ENCODE measurements at places on chromosomes 16 and 17.

DNA sequence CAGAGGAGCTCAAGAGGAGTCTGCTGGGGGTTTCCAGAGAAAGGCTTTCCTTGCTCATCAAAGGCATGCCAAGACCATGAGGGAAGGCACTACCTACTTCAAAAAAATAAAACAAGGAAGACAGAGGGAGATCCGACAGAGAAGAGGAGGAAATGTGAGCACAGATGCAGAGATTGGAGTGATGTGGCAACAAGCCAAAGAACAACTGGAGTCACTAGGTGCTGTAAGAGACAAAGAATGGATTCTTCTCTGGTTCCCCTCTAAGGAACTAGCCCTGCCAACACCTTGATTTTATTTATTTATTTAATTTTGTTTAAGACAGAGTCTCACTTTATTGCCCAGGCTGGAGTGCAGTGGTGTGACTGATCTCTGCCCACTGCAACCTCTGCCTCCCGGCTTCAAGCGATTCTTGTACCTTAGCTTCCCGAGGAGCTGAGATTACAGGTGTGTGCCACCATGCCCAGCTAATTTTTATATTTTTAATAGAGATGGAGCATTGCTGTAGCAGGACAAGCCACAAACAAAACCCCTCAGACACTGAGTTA is 13.8 kb upstream of the ACSF2 start:
- no peak for DNase-seq

GRCh38 chr17:60231234-60231633 is 81.5 kb downstream of the CA4 start:
- DNase-seq, result no peak

- DNase-seq, result no peak
These were observed at the start of gene ALOXE3 for GRCh38 chr17:8117980-8118768. TSS of gene ALOXE3 (minus strand) at chr17:8118514. CDS start at chr17:8117990, 524 bp downstream.

DNA sequence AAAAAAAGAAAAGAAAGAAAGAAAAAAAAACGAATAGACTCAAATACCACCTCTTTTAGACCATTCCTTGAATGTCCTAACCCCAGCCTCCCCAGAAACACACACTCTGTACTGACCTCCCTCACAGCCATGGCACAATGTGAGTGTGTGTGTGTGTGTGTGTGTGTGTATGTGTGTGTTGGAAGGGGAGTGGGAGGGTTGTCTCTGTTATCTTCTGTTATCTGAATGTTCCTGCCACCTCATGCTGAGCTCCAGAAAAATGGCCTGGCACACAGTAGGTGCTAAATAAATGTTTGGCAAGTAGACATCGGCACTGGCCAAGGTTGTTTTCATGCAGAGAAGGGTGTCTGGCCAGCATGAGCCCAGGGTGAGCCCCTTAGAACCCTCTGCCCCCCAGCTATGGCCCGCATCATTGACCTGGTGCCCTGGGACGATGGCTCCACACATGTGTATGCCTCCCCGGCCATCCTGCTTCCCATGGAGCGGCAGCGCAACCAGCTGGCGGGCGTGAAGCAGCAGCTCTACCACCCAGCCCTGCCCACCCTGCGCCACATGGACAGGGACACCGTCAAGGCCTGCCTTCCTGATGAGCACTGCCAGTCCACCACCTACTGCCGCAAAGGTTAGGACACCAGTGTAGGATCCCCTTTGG is 6.6 kb upstream of the CNGB1 start:
- no peak for DNase-seq

- no peak for DNase-seq
These were observed 2266.5 kb downstream of the TP53TG3F start for GRCh38 chr16:35725949-35726348.

DNA sequence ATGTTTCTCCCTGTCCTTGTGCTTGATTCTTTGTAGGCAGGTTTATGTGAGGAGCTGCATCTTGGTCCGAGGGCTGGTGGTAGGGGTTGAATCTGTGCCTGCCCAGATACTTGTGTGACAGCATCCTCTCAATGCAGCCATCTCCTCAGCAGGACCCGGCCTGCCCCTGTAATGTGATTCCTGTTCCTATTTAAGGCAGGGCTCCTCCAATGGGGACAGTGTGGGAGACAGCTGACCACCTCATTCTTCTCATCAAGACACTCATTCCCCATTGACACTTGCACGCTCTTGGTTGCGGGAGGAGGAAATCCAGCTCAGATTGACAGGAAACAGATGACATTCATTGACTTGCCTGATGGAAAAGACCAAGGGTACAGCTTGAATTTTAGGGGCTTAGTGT is 384.5 kb downstream of the CPPED1 start:
- no peak for DNase-seq

DNA sequence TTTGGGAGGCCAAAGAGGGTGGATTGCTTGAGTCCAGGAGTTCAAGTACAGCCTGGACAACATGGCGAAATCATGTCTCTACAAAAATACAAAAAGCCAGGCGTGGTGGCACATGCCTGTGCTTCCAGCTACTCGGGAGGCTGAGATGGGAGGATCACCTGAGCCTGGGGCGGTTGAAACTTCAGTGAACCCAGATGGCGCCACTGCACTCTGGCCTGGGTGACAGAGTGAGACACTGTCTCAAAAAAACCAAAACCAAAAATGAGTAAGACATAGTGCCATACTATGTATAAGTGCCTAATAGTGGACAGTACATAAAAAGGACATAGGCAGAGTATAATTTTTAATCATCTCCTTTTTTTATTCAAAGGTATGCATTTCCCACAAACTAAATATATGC is 4.0 kb downstream of the CTC1 start:
- DNase-seq, result no peak

- no peak for DNase-seq
These were observed 24.8 kb downstream of the SEC14L1 start for GRCh38 chr17:77165577-77165976.

DNA sequence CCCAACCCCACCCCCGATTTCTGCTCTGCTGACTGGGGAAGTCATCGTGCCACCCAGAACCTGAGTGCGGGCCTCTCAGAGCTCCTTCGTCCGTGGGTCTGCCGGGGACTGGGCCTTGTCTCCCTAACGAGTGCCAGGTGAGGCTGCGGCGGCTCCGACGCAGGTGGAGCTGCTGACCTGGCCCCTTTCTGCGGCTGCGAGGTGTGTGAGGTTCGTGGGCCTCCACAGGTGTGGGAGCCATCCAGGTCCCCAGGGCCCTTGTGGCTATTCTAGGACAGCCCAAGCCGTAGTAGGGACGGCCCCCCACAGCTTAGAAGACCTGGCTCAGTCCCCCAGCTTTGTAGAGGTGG is 3.0 kb downstream of the UBE2I start:
- DNase-seq, result no peak

DNA sequence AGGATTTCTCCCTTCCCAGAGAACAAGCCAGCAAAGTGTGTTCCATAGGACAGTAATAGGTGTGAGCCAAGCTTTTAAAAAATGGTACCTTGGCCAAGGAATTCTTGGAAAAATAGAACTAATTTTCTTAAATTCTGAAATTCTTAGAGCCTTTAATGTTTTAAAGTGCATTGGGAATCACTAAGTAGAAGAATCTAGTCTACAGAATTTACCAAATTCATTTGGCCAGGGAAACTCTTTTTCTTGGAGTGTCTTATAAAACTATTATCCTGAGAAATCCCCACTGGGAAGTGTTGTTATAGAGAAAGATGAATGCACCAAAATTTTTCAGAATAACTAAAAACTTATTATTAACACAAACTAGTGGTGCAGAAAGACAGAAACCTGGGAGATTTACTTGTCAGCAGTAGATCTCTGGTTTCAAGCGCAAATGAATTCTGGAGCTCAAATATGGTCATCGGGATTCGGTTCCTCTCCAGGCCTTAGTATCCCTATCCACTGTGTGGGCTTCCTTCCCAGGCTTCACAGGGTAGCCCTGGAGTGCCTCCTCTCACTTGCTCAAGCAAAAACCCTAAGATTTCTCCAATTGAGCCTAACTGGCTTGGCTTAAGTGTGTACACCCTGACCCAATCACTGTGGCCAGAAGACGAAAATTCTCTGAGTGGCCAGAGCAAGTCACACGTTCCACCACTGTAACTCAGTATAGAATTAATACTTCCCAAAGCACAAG is 217.8 kb downstream of the CHD9NB start:
- DNase-seq, result no peak

DNA sequence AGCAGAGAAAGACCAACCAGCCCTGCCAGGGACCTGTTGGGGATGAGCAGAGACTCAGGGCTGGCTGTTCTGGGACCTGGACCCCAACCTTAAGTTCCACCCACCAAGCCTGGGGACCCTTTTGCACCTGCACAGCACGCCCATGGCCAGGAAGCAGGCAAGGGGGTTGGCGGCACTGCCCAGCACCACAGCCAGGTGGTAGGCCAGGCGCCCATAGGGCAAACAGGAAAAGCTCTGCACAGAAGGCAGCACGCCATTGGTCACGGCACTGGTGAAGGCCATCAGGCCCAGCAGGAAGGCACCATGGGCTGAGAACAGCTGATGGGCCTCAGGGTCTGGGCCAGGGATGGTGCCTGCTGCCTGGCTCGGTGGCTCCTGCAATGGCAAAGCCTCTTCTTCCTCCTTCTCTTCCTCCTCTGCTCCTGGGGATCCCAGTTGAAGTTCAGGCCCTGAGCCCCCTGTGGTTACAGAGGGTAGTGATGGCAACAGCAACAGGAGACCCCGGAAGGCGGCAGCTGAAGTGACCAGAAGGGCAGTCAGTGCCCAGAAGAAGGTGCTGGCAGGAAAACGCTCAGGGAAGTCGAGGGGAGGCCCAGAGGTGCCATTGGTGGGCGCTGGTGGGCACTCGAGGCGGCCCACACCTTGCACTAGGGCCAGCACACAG is 1.7 kb downstream of the SLC52A1 start:
- DNase-seq, result no peak

GRCh38 chr16:15653227-15653626 is 3.2 kb downstream of the NDE1 start:
- no peak for DNase-seq

GRCh38 chr17:42315402-42316156 is 27.3 kb downstream of the STAT5A start:
- peak; percentile 59 for DNase-seq

GRCh38 chr16:21260870-21261791 is 17.0 kb downstream of the CRYM start:
- DNase-seq, result no peak

GRCh38 chr17:10177131-10177912 is 21.1 kb downstream of the GAS7 start:
- DNase-seq, result no peak

DNA sequence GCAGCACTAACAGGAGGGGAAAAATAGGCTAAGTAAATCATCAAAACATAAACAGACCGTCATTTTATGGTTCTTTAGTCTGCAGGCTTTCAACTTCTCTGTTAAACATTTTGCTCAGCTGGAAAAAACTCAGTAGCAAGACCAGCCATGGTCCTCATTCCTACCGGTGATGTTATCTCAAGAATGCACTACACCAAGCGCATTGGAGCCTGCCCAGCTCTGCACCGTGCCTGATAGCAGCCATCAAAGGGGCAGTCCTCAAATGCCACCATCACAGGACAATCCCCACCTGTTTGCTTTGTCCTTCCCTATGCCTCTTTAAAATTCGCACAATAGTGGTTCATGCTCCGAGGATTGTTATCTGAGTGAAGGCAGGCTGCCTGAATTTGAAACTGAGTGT is 181.5 kb upstream of the MON1B start:
- DNase-seq, result no peak

DNA sequence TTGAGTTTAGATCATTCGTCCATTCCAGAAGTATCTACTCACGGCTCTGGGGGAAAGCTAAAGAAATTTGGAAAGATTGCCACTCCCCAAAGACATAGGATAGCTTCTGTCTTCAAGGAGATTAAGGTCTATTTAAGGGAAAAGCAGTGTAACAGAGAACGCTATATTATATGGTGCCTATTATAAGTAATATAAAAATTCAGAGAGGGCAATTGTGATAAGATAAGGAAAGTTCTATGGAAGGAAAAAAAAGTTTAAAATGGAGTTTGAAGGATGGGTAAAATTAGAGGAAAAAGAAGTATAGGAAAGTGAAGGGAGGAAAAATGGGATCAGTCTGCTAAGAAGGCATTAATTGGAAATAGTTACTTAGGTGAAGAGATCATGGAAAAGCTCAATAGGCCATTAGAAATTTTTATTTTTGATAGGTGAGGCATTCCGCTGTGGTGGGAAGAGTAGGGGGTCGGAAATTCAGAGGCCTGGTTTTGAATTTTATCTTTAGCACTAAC is 690 bp upstream of the CDC27 start:
- no peak for DNase-seq

GRCh38 chr17:73616873-73617404 is 27.3 kb downstream of the SDK2 start:
- no peak for DNase-seq

GRCh38 chr16:65523283-65523944 is 401.6 kb upstream of the CDH11 start:
- DNase-seq, result no peak

- DNase-seq, result no peak
These were observed 43.3 kb upstream of the CBFA2T3 start for GRCh38 chr16:89020068-89020924.

DNA sequence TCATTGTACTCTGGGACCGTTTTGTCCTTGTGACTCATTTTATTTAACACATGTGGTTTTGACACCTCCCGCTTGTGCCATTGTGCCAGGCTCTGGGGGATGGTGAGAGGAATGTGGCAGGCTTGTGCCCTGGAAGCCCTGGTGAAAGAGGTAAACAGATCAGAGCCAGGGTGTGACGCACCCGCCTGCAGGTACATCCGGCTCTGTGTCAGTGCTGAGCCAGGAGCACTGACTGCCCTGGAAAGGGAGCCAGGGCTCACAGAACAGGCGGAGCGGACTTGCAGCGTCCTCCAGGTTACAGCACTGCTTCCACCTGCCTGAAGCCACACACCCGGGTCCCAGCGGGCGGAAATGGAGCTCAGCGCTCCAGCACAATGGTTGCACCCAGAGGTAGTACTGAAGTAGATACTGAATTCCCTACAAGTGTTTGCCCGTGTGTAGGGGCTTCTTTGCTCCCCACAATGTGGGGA is 30.6 kb downstream of the CDRT15 start:
- DNase-seq, result no peak

DNA sequence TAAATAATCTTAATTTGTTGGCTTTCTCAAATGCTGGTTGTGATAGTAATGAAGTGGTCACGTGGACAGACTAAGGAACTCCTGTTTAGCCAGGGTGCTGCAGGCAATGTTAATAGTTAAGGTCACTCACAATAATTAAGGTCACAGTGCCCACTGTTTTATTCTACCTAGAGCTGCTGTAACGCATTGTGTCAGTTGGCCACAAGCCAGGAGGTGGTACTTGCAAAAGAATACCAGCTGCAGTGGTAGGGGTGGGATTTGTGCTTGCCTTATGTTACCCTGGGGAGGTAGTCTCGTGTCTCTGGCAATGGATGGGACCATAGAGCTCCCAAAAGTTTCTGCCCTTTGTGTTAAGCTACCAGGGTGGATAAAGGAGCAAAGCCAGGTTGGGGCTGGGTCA is 969.1 kb upstream of the CDH8 start:
- DNase-seq, result no peak
